ENCODE measurements at places on chromosomes 7 and 10. TPM values are rescaled to one million over a fixed set of nuclear protein-coding genes. Genes with fewer than 3 reads are reported as not detected.

GRCh38 chr10:49243610-49244283 is 55.2 kb upstream of the C10orf71 start:
- DNase-seq = no peak

- no peak for DNase-seq
These were observed 574.5 kb downstream of the SUGCT start for GRCh38 chr7:40709062-40709964.

PTER gene
- total RNA-seq = 2.6 TPM

GALNT17 gene
- 29.8 TPM for total RNA-seq

DNA sequence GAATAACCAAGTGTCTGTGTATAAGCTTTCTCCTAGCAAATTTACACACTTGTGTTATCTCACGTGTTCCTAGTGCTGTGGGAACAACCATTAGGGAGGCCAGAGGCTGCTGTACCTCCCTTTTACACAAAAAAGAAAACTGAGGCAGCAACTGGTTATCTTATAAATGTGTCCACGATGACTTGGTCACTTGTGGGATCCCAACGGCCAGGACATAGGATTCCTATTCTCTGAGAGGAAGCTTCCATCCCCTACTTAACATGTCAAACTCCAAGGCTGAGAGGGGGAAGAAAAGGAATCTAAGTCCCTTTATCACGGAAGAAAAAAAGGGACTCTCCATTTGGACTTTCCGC is 484 bp downstream of the ZNF438 start:
- DNase-seq = no peak

Data from ascending aorta (tissue), 2 donors.